ENCODE measurements at places on chromosomes 12 and 14.

GRCh38 chr12:109617491-109617890, 43.9 kb downstream of the MVK start:
- DNase-seq: no peak

- DNase-seq: no peak
Measured at GRCh38 chr14:61355892-61356325, 34.5 kb downstream of the PRKCH start.

GRCh38 chr14:38705220-38705619, 397.8 kb downstream of the SEC23A start:
- DNase-seq: no peak

- no peak for DNase-seq
Measured at GRCh38 chr14:58713677-58714076, 75.9 kb downstream of the DACT1 start.

DNA sequence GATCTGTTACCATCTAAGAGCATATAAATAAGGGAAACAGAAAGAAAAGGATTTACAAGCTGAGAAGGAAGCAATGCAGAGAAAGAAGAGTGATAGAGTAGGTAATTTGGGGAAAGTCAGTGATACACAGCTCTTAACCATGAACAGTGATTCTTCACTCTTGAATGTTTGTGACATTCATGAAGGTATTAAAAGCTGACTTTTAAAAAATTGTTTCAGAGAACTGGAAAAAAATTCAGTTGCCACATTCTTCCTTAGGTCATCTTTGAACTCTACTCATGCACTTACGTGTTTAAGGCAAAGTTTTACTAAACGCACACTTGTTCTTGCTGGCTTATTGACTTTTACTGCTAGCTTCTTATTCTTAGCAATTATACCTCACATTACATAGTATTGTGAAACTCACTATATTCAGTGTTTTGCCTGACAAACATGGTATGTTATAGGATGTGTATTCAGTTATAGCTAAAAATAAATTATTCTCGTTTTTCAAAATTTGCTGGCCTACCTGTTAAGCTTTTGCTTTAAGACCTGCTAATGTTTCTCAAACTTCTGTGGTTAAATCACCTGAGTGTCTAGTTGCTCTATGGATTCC, 10.9 kb downstream of the HIF1A start:
- DNase-seq: no peak

DNA sequence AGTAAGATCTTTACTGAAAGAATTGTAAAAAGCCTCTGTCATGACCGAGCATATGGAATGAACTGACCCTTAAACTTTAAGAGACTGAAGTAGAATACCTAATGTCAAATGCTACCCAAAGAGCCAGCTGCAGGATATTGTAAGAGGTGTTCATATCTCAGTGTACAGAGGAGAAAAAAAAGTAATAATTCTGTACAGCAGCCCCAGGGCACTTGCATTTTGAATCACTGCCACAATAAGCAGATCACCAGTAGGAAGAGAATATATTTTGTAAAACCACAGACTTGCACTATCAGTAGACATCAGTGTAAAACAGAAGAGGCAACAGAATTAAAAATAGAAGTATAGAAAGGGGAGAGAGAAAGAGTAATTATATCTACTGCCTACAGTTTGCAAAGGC, 162.6 kb downstream of the PPFIA2 start:
- no peak for DNase-seq

DNA sequence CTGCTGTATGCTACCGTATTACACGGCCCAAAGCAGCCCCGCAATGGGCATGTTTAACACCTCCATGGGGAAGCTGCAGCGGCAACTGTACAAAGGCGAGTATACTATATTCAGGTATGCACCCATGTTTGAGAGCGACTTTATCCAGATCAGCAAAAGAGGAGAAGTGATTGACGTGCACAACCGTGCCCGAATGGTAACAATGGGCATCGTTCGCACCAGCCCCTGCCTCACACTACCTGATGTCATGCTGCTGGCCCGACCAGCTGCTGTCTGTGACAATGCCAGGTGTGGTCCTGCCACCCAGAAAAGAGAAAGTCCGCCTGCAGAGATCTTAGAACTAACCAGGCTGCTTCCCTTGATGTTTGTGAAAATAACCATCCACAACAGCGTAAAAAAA, 630 bp downstream of the GARIN6 start:
- DNase-seq: no peak

DNA sequence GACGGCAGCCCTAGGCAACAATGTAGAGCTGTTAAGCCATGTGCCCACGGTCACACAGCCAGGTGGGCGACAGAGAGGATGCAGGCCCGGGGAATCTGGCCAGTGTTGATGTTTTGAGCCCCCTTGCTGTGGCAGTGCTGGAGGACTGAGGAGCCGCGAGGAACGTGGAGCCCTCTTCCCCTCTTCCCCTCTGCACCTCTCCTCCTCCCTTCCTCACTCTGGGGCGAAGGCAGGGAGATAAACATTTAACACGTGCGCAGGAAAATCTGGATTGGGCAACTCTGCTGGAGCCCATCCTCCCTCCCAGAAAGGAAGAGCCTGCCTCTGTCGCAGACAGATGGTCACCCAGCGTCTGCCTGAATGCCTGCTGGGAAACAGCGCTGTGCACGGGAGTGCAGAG, 376.8 kb downstream of the FUT8 start:
- DNase-seq: no peak

DNA sequence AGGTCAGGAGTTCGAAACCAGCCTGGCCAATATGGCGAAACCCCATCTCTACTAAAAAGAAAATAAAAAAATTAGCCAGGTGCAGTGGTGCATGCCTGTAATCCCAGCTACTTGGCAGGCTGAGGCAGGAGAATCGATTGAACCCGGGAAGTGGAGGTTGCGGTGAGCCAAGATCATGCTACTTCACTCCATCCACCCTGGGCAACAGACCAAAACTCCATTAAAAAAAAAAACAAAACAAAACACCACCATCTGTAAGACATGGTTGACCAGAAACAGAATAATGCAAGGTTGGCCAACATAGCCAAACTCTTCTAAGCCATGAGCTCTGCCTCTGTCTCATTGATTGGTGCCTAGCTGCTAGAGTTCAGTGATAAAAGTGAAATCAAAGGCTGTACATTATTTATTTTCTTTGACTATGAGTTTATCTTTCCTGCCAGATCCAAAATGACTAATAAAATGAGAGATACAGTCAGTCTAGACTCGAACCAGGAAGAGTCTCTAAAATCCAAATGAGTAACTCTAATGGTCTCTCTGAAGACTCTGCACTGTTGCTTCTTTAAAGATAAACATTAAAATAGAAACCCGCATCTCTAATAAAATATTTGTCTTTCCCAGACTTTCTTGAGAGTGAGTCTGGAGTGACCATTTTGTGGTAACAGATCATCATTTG, 404.7 kb downstream of the DAD1 start:
- DNase-seq: no peak

GRCh38 chr14:95054346-95055280, 102.7 kb downstream of the DICER1 start:
- no peak for DNase-seq

GRCh38 chr12:33876618-33877017, 145.7 kb upstream of the ALG10 start:
- DNase-seq: no peak

DNA sequence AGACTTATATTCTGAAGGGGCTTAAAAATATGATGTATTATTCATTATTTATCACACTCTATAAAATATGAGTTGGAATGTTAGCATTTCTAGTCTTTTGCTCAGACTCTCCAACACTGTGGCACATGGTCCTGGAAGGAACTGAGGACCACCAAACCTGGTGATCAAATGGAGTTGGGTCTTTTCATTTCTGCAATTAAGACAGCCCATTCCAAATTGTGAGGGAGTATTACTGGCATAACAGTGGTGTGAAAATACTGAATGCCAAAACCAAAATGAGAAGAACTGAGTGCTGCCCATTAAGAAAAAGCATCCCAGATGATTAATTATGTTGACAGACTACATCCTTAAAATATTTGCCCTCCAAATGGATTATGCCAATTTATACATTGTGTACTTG, 90.8 kb downstream of the NPAS3 start:
- DNase-seq: no peak

- no peak for DNase-seq
Measured at GRCh38 chr12:53561590-53561953, 54.3 kb upstream of the NPFF start.

- DNase-seq: no peak
Measured at GRCh38 chr12:113228394-113229028, 7.2 kb downstream of the TPCN1 start.

DNA sequence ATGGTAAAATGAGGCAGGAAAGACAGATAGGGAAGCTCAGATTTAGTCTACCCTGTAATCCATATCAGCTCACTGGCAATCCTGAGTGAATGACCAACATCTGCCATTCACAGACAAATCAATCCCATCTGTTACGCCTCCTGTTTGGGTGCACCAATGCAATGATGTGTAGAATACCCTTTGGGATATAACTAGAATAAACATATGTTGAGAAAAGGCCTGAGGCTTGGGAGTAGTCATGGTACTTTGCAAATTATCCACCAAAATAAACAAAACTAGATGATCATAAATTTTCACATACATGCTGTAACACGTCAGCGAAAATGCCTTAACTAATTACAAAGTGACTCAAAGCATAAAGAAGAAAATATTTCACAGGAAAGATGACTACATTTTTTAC, 78.8 kb downstream of the KCNC2 start:
- DNase-seq: no peak

- DNase-seq: no peak
Measured at GRCh38 chr14:59333668-59334067, 131.5 kb downstream of the GPR135 start.

GRCh38 chr12:32399370-32400113, at the start of gene FGD4:
FGD4 (plus strand) TSS chr12:32399558.
- peak; percentile 53 for DNase-seq

DNA sequence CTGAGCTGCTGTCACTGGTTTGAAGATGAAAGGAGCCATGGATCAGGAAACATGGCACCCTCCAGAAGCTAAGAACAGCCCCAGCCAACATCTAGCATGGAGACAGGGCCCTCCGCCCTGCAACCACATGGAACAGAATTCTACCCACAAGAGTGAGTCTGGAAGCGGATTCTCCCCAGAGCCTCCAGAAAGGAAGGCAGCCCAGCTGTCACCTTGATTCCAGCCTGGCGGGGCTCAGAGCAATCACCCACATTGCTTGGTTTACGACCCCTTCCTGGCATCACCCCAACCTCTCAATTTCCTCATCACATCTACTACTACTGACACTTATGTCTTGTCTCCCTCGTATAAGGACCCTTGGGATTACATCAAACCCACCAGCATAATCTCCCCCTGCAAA, 38.5 kb downstream of the OAS2 start:
- no peak for DNase-seq

- DNase-seq: no peak
Measured at GRCh38 chr12:170371-171225, 43.4 kb downstream of the SLC6A12 start.

- DNase-seq: no peak
Measured at GRCh38 chr12:111180426-111181142, 188.3 kb downstream of the PHETA1 start.

- DNase-seq: no peak
Measured at GRCh38 chr12:95767703-95768102, 22.9 kb downstream of the NTN4 start.

- DNase-seq: no peak
Measured at GRCh38 chr14:105914738-105915385, 388.5 kb downstream of the TMEM121 start.

DNA sequence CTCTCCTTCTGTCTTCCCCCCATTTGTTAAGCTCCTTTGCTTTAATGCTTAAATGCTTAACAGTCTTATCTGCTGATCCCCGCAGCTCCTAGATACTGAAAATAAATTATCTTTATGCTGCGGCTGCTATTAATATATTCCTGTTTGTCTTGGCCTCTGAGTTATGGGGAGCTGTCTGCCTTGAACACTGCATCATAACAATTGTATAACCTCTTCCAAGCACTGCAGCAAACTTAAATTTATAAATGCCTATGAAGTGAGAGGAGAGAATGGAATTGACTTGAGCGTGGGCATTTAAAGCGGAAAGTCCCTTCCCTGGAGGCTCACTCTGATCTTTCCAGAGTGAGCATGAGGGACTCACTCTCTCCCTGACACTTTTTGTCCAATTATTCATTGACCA, 23.1 kb upstream of the DCP1B start:
- DNase-seq: no peak

GRCh38 chr12:58225203-58225877, 284.0 kb downstream of the ATP23 start:
- DNase-seq: no peak

GRCh38 chr12:80374615-80375014, 69.4 kb upstream of the PTPRQ start:
- no peak for DNase-seq

DNA sequence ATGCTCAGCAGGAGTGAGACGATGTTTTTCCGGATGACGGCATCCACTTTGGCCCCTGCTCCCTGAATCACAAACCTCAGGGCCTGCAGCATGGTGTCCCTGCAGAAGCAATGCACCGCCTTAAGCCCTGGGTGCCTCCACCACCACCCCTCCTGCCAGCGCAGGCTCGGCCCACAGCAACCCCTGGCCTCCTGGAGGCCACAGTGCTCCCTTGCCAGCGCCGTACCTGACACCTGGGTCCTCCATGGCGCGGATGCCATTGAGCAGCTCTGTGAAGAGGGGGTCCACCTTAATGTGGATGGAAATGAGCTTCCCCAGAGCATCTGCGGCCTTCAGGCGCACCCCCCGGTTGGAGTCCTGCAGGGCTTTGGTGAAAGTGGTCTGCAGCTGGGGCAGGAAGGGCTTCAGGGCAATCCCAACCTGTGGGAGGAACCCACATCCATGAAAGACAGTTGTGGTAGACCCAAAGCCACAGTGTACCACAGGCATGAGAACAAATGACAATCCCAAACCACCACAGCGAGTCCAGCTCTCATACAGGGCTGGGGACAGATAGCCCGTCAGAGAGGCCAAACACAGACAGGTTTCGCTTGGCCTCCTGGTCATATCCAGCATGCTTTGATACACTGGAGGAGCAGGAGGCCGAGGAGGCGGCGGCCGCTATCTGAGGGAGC, 17.9 kb upstream of the RAB35 start:
- DNase-seq: no peak

- no peak for DNase-seq
Measured at GRCh38 chr14:72786378-72787350, 107.2 kb downstream of the DPF3 start.

DNA sequence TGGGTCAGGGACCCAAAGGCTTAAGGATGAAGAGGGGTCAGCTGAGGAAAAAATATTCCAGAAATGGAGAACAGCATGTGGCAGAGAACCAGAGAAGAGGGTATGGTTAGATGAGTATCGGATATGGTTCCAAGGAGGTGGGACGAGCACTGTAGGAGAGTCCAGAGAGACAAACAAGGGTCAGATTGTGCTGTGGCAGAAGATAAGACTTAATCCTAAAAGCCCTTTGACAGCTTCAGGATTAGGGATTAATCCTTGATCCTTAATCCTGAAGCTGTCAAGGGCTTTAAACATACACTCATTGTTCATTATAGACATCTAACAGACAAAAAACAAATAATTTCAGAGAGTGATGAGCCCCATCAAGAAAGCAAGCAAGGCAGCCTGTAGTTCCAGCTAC, 124.0 kb downstream of the SPTSSA start:
- DNase-seq: no peak

DNA sequence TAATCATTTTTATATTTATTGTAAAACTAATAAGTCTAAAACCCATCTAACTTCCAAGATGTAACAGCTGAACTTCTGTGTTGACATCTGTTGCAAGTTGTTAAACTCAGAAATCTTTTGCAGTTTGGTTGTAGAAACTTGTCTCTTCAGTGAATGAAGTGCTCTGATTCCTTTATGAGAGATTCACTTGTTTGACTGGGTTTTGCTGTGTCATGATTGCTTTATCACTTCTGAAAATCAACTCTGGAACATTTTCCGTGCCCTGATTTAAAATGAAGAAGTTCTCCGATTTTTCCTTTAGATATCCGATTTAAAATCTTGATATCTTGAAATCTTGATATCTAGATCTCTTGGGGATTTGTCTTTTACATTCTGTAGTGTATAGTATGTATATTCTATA, 65.1 kb downstream of the DIP2B start:
- DNase-seq: no peak
